ENCODE measurements at places on chromosomes 2 and 18.

- no peak for DNase-seq
Observed at GRCh38 chr2:204274991-204275390, 270.3 kb upstream of the PARD3B start.

GRCh38 chr2:109123586-109124201, 5.3 kb upstream of the SH3RF3 start:
- no peak for DNase-seq

- no peak for DNase-seq
Observed at GRCh38 chr2:200962811-200963123, 693 bp downstream of the ORC2 start.

- no peak for DNase-seq
Observed at GRCh38 chr18:3619222-3619621, 169.2 kb downstream of the TGIF1 start.

DNA sequence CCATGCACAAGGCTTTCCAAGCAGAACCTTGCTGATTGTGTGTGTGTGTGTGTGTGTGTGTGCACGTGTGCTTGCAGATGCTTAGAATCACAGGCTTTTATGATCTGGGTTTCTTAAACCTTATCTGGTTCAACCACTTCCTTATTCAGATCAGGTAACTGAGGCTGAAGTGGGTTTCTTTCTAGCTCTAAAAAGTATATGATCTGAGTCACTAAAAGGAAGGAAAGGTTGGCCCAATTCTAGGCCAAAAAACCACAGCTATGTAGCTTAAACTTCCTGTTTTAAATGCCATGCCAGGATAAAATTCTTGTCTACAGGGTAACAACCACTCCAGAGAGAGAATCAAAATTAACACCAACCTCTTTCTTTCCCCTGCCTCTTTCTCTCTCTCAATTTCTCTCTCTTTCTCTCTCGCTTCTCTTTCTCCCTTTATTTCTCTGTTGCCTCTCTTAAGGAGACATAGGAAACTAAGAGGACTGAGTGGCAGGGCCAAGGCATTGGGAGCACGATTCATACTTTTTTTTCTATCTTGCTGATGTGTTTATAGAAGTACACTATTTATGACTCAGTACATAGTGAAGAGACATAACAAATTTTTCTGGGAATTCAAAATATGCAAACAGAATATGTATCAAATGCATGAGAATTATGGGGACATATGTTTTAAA, 140.3 kb downstream of the TRIB2 start:
- DNase-seq, result no peak
